ENCODE measurements at places on chromosomes 3 and 15. TPM values are rescaled to one million over a fixed set of nuclear protein-coding genes. Genes with fewer than 3 reads are reported as not detected.

- DNase-seq, result peak; percentile 74
These were observed at the start of gene RFC4 for GRCh38 chr3:186806089-186807055. Gene RFC4 (minus strand): TSS chr3:186806482. CDS start chr3:186804713, 1,769 bp downstream.

GRCh38 chr3:25679642-25680302 lies 15.1 kb upstream of the TOP2B start:
- no peak for DNase-seq

DNA sequence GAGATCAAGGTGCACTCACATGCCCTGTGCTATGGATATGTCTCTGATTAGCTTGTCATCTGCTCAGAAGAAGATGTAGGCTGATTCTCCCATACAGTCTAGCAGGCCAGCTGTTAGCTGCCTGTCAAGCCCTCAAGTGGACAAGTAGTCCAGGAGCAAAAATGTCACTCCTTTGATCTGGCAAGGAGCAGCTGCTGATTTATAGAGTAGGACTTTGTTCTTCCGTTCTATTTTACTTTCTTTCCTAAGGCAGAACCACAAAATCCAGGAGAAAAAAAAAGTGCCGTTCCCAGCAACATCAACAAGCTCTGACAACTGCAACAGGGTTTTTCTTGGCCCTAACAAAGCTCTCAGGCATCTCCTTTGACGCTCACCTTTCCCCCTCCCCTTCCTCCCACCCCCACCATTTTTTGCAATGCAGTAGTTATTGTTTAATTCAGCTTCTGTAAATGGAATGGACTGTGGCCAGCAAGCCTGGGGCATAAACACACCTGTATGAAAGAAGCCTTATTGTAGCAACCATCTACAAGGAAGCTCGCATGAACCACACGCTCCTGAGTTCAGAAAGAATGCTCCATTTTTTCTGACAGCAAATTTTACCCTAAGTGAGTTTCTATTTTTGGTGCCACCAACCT lies 196.3 kb downstream of the MEIS2 start:
- DNase-seq, result no peak

GRCh38 chr3:149808209-149808829 lies 4.7 kb upstream of the RNF13 start:
- peak; percentile 75 for DNase-seq

DNA sequence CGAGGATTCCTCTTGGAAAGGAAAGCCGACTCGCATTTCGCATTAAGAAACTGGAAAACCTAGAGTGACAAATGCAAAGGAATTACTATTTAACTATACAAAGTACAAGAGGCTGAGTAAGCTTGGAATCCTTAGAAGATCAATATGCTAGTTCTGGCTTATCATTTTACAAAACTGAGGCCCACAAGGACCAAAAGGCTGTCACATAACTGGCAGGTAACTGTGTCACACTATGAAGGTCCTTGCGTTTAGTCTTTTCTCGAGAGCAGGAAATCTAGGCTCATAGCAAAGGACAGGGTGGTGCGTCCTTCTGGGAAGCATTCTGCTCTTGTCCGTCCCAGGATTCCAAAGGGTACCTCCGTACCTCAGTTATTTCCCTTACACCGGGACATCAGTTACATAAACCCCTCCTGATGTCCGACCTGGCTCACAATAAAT lies 629 bp downstream of the RPL24 start:
- DNase-seq, result no peak

DNA sequence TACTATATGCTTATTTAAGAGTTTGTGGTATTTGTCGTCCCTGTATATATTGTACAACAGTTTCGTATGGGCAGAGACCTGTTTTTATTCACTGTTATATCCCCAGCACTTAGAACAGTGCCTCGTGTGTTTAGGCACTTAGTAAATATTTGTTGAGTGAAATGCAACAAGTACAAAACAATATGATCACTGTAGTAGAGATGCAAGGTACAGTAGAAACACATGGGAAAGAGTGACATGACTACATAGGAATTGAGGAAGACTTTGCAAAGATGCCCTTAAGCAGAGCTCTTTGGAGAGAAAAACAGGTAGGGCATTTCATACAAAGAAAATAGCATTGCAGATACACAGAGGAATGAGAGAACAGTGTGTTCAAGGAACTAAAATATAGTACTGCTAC lies 18.3 kb downstream of the RASA2 start:
- no peak for DNase-seq

- DNase-seq, result peak; percentile 75
These were observed 8.5 kb downstream of the FAM107A start for GRCh38 chr3:58568572-58569286.

GRCh38 chr3:185272033-185272432 lies 18.2 kb upstream of the EHHADH start:
- DNase-seq, result no peak

- peak; percentile 88 for DNase-seq
These were observed at the start of gene ZNF445 for GRCh38 chr3:44477312-44478030. Gene ZNF445 (minus strand): TSS chr3:44477670. CDS start chr3:44455549, 22,121 bp downstream.

DNA sequence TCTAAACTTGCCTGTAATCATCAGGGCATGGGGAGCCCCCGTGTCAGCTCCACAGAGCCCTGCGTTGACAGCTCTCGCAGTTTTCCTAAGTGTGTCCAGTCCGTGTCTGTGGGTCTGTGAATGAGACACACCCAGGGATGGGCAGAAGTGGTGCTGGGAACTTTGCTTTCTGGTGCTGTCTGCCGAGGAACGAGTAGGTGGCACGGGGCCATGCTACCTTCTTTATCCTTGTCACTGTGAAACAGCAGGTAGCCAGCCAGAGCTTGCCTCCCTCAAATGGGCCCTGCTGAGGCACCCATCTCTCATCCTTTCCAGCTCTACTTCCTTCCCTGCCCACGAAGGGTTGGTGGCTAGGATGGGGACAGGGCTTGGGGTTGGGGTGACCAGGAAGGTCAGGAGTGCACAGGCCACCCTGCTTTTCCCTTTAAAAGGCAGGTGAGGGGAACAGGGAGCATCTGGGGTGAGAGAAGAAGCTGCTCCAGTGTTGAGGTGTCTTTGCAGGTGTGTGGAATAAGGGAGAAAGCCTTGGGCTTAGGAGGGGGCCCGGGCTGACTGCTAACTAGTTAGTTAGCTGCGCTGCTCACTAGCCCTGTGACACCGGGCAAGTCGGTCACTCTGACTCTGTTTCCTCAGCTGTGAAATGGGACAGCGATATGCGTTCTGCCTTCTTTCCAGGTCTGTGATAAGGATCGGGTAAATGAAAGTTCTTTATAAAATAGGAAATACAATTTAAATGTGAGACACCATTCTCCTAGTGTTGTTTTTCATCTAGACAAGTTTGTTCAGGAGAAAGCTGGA lies 27.9 kb downstream of the PDIA5 start:
- no peak for DNase-seq

DNA sequence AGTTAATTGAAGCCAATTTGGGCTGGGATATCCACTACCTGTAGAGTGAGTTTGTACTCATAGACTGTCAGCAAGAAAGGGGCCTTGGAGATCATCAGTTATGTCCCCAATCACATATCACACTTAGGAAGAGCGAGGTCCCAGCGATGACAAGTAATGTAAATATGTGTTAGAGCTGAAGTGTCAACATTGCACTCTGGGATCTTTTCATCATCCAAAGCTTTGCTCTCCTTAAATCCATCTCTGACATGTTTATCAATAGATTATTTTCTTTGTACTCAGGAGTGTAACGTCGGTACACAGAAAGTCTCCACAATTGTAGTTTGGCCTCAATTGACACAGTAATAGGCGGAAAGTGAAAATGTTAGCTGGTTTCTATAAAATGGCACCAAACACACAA lies 113.7 kb upstream of the TPRG1 start:
- no peak for DNase-seq

DNA sequence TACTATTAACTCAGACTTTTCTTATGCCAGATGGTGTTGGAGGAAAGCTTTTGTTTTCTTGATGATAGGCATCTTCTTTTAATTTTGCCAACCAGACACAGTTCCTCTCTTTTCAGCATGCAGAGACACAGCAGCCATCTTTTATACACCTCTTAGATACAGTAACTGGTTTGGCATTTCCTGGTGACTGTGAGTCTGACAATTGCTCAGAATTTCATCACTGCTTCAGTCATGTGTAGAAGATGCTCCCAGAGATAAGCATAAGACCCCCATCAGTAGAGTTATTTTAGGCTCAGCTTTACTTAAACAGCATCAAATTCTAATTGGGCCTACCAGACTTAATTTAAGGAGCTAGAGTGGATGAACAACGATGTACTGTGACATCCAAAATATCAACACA lies 779.0 kb downstream of the SQOR start:
- no peak for DNase-seq

- no peak for DNase-seq
These were observed 199.7 kb upstream of the ICE2 start for GRCh38 chr15:60678632-60679031.

GRCh38 chr3:162492446-162493081 lies 996.0 kb downstream of the OTOL1 start:
- no peak for DNase-seq

GRCh38 chr15:57302640-57303257 lies 73.6 kb upstream of the CGNL1 start:
- DNase-seq, result no peak

- no peak for DNase-seq
These were observed 101.0 kb upstream of the COL8A1 start for GRCh38 chr3:99537416-99537815.

DNA sequence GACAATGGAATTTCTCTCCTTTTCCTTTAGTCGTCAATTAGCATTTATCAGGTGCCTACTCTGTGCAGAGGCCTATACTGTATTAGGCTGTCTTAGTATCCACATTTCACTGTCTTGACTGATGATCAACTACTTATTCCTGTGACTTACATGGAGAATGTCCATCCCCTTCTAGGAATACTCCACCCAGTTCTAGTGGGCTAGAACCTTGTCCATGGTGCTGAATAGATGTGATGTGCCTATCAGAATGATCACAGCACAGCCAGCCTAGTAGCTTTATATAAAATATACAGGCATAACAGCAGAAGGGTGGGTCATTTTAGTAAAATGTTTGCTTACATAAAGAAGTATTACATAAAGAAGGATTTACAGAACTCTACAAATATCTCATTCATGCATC lies 621.4 kb downstream of the PDCD6IP start:
- DNase-seq, result no peak

- no peak for DNase-seq
These were observed 9.8 kb upstream of the RUVBL1 start for GRCh38 chr3:128133273-128133883.

DNA sequence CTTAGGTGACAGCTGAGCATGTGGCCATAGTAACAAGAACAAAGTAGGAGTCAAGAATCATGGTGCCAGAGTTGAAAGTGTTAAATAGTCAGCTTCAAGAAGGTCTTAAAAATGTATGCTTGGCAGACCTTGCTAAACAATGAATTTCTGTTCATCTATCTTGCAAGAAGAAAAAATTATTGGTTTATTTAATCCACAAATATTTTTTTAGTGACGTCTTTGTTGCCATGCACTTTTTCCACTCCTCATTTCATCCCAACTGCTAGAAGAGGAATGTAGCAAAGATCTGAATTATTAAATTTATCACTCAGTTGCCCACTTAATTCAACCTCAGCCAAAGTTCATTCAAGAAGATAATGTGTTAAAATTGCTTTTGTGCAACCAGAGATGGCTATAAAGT lies 3.2 kb upstream of the SLC4A7 start:
- DNase-seq, result no peak

DNA sequence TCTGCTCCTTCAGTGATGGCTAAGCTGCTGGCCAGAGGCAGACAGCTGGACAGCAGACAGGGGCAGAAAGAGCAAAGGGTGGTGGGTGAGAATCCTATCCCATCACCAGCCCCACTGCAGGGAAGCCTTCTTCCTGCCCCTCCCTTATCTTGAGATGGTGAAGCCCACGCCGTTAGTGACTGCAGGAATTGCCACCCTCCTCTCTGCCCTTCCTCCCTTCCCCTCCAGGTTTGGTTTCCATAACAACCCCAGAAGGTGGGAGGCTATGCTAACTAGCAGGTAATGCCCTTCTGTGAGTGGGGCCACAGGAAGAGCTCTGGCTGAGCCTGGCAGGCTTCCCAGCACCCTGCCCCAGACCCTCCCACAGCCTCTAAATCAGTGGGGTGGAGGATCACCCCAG lies 32.8 kb downstream of the SCN5A start:
- no peak for DNase-seq

DNA sequence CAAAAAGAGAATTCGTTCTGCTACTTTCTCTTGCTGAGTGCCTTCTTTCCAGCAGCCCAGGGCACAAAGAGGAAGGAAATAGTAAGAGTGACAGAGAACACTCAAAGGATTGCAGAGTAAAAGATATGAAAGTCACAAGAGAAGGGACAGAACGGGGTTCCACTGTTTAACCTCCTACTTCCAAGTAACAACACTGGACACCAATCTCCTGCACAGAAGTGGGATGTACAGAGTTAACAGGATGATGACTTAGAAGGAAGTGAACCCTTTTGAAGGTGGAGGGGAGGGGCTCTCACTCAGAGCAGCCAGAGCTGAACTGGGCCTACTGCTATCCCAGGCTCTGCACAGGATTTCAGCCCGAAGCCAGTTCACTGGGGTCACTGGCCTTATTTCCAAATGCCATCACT lies 130.1 kb upstream of the PRICKLE2 start:
- DNase-seq, result no peak

DNA sequence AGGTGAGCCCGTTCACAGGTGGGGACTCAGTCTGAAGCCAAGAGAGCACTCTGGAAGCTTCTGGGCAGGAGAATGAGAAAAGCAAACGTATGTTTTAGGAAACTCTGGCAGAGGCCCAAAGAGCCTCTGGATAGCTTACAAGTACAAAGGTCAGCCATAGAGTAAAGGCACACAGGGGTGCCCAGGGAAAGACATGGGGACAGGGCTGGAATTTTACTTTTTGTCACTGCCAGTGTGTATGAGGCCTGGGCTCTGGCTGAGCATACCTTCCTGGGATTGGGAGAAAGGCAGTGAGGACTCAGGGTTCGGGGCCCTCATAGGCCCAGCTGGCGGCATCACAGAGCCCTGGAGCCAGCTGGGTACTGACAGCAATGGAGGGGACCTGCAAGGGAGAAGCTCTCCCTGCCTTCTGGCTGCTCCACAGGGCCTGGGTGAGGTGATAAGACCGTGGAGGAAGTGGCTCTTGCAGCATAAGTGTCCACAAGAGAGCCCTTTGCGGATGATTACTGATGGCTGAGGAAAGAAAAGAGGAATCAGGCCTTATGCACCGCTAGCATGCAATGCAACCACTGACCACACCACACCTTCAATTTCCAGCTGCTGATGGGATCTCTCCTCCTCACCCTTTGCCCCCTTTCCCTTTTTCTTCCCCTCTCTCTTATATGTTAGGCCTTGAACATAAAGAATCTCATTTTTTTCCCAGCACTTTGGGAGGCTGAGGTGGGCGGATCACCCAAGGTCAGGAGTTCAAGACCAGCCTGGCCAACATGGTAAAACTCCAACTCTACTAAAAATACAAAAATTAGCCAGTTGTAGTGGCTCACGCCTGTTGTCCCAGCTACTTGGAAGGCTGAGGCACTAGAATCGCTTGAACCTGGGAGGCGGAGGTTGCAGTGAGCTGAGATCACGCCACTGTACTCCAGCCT lies 25.1 kb upstream of the BCL2L10 start:
- DNase-seq, result no peak

GOLGA6D gene
- not detected for total RNA-seq

SLC9C1 gene
- not detected for total RNA-seq

CIP2A gene
- total RNA-seq, result 8.5 TPM

ZNF280D gene
- total RNA-seq, result 39.6 TPM

FAIM gene
- total RNA-seq, result 5.6 TPM

GOLGA8J gene
- total RNA-seq, result 6.0 TPM

HYAL1 gene
- 1.2 TPM for total RNA-seq

FAM3D gene
- total RNA-seq, result not detected

ARHGEF26 gene
- total RNA-seq, result not detected
